Stimulated activated CD8-positive, alpha-beta memory T cell treated with anti-CD3 and anti-CD28 coated beads, Interleukin-2, amount 100 ng/mL, for 48 hours (primary cell): ENCODE measurements at places on chromosomes 2 and 18.

DNA sequence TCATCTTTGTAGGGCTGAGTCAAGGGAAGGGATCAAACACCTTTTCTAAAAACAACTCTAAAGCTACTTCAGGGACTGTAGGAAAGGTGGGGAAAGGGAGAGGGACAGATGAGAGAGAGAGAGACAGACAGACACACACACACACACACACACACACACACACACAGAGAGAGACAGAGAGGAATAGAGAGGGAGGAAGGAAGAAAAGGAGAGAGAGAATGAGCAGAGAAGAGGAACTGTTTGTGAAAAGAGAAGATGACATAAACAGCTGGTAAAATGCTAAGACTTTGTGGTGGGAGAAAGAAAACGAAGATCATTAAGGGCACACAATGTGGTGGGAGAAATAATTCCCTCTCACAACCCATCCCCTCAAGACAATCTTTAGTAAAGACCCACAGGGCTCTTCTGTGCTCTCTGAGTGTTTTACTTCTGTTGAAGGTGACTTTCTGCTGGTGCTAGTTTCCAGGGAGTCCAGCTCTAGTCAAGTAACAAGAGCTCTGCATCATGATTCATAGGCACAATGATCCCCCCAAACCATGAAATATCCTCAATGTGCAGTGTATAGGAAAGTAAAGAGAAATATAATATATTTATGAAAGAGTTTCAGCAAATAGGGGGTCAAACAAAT, 77.2 kb upstream of the STK17B start:
- DNase-seq = no peak

DNA sequence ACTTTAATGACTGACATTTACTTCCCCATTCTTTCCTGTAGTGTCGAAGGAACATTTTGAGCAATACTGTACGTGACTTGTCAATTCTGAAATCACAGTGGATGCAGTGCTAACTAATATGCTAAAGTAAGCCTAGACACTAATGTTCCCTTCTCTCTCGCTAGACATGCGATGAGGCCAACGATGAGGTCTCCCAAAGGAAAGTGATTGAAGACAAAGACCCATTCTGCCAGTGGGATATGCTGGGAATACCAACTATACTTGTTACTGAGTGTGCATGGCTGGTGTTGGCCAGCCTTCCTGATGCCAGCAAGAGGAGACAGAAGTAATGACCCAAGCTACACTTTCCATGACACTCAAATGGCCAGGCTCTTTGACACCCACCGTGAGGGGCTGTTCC, 2.5 kb upstream of the SERPINE2 start:
- no peak for DNase-seq

GRCh38 chr18:59582395-59582794, 114.8 kb downstream of the CCBE1 start:
- no peak for DNase-seq

GRCh38 chr18:453400-453799, 47.1 kb downstream of the COLEC12 start:
- DNase-seq = no peak

- no peak for DNase-seq
Observed at GRCh38 chr18:62327977-62328376, 2.9 kb downstream of the TNFRSF11A start.

- DNase-seq = no peak
Observed at GRCh38 chr2:5020116-5020875, 671.9 kb upstream of the SOX11 start.

DNA sequence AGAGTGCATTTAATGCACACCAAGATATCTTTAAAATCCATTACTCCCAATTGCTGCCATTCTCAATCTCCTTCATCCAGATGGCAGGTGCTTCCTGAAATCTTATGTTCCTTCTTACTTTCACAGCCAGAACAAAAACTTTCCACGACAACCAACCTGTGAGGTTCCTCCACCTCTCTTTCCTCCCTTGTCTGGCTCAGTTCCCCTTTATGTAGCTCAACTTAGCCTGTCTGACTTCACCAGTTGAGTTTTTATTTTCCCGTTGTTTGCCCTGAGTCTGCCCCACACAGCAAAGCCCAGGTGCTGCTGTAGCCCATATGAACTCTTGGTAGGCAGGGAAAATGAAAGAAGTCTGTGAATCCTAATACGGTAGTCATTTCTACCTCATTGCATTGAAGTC, 112.5 kb downstream of the MREG start:
- no peak for DNase-seq

GRCh38 chr2:233221378-233222063, 30.0 kb upstream of the ATG16L1 start:
- DNase-seq = no peak

DNA sequence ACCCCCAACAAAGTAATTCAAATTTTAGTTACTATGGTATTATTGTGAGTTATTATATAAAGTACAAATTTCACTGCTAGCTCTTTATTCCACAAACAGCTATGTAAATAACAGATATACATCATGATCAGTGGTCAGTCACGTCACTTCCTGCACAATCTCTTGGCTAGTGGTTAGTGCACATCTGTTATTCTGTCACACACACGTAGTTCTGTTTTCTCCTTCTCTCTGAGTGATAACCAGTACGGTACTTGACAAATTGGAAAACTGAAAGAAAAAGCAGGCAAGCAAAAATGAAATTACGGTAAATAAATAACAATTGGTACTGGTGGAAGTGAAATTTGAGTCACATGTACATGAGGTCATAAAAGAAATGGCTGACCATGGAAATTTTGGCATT, 728.7 kb downstream of the CCDC85A start:
- no peak for DNase-seq

DNA sequence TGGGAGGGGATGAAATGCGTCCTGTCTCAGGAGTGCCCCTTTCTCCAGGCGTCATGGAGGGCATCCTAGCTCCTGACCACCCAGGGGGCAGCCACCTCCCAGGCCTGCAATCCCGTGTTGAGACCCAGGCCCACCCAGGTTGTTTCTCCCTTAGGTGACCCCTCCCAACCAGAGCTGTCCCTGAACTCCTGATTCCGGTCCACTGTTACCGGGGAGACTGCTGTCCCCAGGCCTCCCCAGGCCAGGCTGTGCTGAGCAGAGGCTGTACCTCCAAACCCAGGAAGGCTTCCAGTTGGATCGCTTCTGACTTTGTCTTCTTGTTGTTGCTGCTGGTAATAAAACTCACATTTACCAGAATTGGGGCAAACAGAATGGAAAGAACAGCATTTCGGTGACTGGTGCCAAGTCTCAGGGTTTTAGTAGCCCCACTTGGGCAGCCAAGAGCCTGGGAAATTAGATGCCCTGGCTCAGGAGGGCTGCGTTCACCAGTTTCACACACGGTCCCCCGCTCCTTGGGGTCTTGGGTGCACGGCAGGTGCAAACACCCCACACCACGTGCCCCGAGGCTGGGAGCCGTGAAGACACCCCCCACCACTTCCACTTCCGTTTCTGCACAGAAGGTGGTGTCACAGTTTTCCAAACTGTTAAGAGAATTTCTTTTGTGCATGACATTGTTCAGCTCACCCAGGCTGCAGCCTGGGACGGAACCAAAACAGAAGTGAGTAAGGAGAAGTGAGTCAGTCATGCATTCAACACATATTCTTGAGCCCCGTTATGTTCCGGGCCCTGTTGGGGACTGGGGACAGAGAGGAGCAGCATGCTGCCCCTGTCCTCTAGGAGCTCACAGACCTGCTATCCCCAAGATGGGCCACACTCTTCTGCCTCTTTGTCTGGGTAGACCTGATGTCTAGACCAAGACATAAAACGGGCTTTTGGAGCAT, 29.4 kb downstream of the ITM2C start:
- no peak for DNase-seq

DNA sequence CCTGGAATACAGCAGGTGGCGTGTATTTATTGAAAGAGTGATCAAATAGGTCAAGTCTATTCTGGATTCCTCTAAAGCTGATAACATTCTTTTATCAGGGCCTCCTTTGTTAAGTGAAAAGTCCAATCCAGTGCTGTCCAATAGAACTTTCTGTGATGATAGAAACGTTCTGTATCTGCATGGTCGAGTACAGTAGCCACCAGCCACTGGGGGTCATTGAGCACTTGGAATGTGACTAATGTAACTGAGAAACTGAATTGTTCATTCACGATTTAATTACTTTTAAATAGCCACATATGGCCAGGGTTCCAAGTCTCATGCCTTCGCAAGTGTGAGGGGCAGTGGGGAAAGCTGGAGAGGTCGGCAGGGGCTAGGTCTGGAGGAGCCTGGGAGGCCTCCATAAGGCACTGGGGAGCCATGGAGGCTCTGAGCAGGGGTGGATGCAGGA, 20.5 kb downstream of the SH2D6 start:
- DNase-seq = no peak

DNA sequence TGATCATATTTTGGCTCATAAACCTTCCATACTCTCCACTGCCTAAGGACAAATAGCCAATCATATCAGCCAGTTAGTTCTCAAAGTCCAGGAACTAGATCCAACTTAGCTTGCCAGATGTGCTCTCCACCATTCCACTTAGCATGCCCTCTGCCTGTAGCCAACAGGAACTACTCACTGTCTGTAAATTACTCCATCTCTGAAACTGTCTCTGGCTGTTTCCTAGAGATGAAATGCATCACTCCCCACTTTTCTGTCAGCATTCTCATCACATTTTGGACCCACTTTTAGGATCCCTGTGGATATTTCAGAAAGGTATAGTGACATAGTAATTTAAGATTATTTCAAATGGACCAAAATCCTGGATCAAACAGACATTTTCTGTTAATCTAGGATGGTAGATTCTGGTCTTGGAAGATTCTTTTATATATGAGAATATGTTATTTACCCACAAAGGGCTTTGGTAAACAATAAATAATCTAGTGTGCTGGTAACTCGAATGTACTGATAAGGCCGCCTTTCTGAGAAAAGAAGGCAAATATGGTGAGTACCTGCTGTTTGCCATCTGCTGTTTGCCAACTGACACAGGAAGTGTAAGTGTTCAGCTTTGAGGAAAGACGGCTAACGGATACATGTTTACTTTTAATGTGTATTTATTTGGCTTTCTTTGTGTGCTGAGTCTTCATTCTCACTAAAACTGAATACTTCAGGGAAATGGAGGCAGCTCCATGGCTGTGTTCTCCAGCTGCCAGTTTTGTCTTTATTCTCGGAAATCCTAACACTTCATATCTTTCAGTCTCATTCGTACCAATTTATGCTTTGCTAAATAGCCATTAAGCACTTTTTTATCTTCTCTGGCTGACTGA, 79.5 kb downstream of the EVA1A start:
- no peak for DNase-seq

DNA sequence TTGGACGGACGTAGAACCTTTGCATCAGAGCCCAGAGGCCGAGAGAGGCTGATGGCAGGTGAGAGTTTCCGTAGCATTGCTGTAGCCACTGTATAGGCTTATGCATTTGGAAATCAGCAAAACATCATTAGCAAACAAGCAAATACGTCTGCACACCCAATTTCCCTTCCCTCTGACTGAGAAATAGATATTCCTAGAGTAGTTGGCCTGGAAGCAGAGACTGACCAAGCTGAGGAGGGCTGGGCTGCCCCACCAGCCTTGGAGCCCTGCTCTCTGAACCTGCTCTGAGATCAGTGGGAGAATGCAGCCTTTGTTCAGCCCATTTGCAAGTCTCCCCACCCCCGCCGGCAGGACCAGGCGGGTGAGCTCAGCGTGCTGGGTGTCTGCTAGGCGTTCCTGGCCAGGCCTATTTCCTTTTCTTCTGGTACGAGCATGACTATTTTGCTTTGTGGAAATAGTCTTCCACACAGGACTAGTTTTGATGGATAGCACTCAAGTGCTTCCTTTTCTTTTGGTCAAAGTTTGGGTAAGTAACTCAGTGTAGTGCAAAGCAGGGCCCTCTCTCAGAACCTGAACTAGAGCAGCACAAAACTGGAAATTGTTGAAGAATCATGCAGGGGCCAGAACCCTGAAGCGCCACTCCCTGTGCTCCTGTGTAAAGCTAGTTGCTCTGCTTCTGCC, 21.9 kb upstream of the RNF149 start:
- DNase-seq = no peak

DNA sequence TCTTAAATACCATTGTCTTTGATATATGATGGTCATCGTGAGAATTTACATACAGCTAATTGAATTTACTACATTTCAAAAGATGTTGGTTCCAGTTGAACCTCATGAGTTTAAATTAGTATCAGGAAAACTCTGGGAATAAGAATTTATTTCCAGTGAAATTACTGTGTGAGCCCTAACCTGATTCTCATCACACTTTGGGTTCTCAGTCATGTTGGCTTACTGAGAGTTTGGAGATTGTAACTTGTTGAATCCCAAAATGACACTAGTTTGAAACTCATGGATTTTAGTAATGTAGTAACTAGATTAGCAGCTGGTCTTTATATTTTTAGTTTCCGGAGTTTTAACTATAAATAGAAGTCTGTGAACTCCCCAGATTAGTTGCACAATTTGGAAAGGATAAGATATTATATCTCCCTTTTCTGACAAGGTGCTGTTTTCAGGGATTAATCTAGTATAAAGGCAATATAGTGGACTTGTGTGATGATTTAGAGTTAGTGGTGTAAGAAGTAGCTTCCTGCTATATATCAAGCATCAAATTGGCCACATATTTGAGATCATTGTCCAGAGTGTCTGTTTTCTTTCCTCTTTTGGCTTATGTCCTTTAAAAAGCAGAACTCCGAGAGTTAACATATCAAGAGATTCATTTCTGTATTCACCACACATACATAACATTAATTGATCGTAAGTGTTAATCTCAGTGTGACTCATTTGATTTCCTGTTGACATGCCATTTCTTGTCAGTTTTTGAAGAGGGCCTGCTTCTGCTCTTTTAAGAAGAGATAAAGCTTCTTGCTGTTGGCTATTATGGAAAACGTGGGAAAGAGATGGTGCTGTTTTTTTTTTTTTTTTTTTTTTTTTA, 15.7 kb downstream of the NDUFV2 start:
- no peak for DNase-seq

DNA sequence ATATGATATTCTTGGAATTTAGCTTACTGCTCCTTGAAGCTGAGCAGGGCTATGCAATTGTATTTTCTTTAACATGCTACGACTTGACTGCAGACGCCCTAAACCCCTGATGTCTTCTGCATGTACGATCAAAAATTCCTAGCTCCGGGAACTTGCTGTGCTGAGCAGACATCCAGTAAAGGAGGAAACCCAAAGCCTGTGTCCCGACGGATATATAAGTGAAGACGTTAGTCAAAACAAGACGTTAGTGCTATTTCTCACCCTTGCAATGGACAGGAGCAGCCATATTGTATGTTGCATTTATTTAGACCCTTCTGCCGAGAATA, 51.5 kb downstream of the SETBP1 start:
- DNase-seq = no peak

DNA sequence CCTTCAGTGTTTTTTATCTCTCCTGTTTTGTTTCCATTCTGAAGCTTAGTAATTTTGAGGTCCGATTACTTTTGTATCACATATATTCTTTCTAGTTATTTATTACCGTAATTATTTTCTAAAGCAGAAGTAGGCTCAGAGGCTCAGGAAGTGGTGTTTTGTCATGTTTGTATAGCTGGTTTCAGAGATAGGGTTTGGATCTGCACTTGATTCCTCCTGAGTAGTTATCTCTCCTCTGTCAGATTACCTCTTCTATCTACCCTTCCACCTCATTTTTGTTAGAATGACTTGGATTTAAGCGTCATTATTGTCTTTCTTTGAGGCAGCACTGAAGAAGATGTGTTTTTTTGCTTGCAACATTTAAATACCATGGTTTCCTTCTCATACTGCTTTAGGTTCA, 95.4 kb downstream of the MTA3 start:
- no peak for DNase-seq
